ENCODE measurements at places on chromosomes 1 and 21.

DNA sequence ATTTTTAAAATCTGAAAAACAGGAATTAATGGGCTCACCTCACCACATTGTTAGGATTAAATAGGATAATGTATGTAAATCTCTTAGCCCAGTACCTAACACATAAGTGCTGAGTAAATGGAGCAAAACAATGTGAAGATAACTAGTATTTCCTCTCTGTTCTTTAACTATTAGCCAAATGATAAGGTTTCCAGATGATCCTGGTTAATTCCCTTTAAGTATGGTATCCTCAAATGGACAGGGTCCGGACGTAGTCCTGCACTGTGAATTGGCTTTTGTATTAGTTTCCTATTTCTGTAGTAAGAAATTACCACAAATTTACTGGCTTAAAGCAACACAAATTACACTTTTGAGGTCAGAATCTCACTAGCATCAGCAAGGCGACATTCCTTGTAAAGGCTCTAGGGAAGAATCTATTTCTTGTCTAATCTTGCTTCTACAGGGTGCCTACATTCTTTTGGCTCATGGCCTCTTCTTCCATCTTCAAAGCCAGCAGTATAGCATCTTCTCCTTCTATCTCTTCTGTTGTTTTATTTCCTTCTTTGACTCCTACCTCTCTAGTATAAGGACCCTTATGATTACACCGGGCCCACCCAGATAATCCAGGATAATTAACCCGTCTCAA is 17.1 kb downstream of the SCAF4 start:
- DNase-seq, result no peak

GRCh38 chr1:196535727-196536126 is 72.5 kb downstream of the KCNT2 start:
- DNase-seq, result no peak

DNA sequence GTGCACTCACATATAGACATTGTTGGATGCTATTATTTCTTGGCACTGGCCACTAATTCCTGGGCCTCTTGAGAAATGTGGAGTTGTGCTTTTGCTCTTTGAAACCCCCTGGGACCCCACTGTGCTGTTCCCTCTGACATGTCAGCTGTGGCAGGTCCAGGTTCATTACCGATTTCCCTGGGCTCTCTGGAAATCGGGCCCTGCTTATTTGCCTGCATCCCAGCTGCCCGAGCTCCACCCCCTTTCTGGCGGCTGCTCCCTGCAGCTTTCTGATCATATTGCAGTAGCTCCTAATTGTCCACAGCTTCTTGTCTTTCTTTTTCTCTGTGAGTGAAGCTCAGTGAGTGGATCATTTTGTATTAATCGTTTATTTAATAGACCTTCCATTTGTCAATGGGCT is 183.7 kb upstream of the FAM78B start:
- no peak for DNase-seq

- peak; percentile 92 for DNase-seq
These were observed 139.2 kb downstream of the CLIC6 start for GRCh38 chr21:34807881-34808568.

- no peak for DNase-seq
These were observed 18.0 kb downstream of the RNF223 start for GRCh38 chr1:1055841-1056736.
